ENCODE measurements at places on chromosomes 12 and 14. TPM values are rescaled to one million over a fixed set of nuclear protein-coding genes. Genes with fewer than 3 reads are reported as not detected.

The CLEC1B gene
- 0.19 TPM for polyA plus RNA-seq

- no peak for DNase-seq
Observed at GRCh38 chr14:53921027-53921426, 35.6 kb downstream of the BMP4 start.

- no peak for DNase-seq
Observed at GRCh38 chr12:105030820-105031807, 45.0 kb downstream of the NOPCHAP1 start.

- no peak for DNase-seq
Observed at GRCh38 chr12:62533087-62533754, 66.6 kb downstream of the MON2 start.
